Stimulated activated CD4-positive, alpha-beta T cell treated with anti-CD3 and anti-CD28 coated beads, Interleukin-4, amount 100 ng/mL, for 24 hours (primary cell): ENCODE measurements at places on chromosomes 5 and 9.

DNA sequence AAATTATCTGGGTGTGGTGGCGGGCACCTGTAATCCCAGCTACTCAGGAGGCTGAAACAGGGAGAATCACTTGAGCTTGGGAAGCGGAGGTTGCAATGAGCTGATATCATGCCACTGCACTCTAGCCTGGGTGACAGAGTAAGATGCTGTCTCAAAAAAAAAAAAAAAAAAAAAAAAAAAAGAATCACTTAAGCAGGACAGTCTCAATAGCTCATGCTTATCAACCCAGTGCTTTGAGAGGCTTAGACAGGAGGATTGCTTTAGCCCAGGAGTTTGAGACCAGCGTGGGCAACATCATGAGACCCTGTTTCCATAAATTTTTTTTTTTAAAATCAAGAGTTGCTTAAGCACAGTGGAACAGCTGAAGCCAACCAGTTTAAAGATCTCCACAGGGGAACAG, 42.6 kb downstream of the LEAP2 start:
- DNase-seq = no peak

- DNase-seq = no peak
Measured at GRCh38 chr9:107466826-107467225, 22.7 kb downstream of the KLF4 start.

DNA sequence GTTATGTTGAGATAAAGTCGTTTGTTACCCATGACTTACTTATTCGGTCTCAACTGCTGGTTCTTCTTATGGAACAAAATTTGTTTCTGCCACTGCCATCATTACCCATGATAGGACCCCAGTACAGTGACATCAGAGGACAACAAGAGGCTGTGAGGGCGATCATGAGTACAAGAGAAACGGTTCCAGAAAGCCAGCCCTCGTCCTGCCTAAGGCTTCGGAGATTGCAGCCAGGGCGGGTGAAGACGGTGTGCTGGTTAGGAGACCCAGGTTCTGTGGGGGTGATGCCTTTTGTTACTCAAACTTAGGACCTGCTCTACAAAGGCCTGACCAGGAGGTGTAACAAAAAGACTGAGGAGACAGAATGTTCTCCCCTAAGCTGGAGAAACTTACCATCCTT, 10.9 kb downstream of the FYB1 start:
- DNase-seq = no peak

DNA sequence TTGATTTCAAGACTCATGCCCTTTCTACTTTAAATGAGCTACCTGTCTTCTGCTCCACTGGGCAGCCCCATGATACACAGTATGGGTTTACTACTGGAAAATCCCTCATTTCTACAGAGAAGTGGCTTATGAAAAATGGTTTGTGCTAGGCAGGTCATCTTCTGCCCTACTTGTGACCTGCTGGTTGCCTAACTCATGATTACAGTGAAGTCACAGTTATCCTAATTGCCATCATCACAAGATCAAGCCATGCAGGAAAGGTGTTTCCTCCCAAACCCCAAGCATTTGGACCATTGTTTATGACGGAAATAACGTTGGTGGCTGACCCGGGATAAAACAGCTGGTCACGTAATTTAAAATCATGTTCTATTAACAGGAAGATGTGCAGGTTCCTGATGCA, 330.6 kb downstream of the ACTL7B start:
- DNase-seq = no peak

GRCh38 chr5:135342551-135342875, 56.5 kb downstream of the MACROH2A1 start:
- no peak for DNase-seq

DNA sequence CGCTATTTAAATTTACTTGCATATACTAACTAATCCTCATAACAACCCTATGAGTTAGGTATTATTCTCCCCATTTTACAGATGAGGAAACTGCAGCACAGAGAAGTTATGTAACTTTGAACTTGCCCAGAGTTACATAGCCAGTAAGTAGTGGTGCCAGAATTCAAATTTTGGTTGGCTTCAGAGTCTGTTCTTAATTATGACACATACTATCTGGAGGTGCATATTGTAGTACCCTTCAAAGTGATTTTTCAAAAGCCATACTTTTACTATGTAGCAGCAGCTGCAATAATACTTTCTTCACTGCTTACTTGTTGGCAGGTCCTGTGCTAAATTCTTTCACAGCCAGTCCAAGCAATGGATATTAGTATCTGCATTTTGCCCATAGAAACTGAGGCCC, 16.4 kb downstream of the MAN2A1 start:
- no peak for DNase-seq

DNA sequence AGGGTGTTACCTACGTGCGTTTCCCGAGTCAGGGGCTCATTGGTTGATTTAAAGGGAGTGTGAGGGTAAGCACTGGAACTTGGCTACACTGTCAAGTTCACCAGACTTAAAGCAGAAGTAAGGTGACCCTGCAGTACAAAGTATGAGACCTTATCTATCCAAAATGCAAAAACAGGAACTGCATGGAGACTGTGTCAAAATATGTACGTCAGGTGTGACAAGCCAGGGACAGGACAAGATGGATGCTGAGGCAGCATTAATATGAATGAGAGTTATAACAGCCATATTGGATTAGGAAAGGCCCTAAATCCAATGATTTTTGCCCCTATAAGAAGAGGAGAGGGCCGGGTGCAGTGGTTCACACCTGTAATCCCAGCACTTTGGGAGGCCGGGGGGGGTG, 15.4 kb upstream of the SUSD3 start:
- DNase-seq = no peak

DNA sequence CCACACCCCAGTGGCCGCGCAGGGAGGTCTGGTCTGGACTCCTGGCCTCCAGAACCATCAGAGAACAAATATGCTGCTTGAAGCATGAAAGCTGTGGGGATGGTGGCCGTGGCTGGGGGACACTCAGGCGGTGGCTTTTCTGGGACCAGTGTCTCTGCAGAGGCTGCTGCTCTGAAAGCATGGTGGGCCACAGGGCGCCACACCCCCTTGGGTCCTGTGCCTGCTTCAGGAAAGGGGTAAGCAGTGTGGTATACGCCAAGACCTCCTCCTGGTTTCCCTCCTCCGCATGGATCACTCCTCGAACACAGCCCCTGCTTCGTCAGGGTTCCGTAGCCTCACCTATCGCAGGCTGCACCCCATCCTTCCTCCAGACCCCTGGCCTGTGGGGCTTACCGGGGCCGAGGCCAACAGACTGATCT, 19.7 kb upstream of the TERT start:
- no peak for DNase-seq

DNA sequence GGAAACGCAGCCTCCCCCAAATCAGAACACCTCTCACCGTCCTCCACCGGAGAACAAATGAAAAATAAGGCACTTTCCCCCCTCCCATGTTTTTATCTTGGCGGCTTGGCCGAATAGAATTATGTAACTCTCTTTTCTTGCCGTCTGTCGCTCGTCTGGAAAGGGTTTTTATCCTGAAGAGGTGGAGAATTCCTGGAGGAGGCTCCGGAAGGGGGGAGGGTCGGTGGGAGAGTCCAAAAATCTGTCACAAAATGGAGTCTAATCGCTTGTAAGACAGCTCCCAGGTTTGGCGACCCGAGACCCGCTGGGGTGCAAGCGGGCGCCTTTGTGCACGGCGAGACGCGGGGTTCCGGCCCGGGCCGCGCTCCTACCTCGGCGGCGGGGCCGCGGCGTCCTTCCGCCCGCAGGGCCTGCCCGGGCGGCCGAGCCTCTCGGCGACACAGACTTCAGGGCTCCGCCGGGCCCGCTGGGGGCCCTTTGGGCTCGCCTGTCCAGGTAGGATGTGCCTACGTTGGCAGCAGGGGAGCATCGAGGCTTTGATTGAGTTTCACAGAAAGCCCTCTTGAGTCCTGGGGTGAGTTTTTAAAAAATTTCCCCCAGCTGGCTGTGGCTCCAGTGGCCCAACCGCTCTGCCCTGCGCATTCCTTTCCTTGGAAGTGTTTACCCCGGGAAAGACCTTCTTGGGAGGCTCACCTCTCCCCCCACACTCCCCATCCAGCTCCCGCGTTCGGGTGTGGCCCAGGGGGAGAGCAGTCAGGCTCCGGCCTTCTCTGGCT, 5.0 kb downstream of the LMX1B start:
- DNase-seq = no peak

DNA sequence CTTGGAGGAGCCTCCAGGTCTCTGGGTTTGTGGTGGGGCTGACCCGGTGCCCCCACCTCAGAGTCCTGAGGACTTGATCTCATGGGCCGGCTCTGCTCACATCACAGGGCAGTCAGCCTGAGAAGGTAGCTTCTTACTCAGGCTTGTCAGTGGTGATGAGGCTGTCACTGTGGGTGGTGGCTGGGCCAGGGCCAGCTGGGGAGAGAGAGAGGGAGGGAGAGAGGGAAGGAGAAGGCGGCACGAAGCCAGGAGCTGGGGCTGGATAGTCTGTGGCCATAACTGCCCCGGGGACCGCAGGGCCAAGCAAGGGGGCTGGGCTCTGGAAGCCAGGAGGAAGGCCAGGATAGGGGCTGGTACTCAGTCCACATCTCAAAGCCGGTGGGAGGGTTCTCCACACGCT, 6.5 kb downstream of the NTNG2 start:
- DNase-seq = no peak

GRCh38 chr5:149839761-149840160, 104.8 kb downstream of the PDE6A start:
- no peak for DNase-seq

DNA sequence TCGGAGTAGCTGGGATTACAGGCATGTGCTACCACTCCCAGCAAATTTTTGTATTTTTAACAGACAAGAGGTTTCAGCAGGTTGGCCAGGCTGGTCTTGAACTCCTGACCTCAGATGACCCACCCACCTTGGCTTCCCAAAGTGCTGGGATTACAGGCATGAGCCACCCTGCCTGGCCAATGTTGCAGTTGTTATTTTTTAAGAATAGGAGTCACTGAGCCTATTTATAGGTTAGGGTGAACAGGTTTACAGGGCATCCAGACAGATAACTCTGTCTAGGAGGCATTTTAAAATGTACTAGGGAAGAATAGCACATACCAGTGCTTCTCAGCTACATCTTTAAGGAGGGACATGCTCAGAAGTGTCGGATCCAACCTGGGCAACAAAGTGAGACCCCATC, 60.1 kb upstream of the BNC2 start:
- no peak for DNase-seq

GRCh38 chr9:74293479-74293878, 203.7 kb upstream of the RORB start:
- DNase-seq = no peak

DNA sequence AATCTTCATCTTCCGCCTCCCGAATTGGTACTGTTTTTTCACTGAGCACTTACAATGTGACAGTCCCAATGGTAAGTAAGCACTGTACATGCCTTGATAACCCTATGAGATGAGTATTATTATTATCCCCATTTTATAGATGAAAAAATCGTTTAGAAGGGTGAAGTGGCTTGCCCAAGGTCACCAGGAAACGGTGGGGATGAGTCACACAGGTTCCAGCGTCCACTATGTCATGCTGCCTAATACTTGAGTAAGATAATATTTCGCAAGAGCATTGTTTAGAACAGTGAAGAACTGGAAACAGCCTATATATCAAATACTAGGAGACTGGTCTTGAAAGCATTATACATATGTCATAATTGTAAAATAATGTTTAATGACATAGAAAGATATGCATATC, 12.9 kb downstream of the HAND1 start:
- DNase-seq = no peak

DNA sequence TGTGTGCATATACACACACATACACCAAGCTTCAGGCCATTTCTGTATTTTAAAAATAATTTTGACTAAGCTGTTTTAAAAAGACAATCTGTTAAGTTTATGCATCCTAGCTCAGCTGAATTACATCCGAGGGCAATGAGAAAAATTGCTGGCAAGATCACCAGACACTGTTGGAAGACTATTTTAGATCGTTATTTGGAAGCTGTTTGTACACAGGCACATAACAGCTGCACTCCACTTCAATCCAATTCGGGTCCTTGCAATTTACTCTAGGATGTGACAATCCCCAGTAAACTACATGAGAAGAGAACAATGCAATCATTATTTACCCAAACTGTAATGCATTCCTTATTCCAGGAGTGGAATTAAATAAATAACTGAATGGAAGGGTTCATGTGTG, 79.3 kb upstream of the RASA1 start:
- no peak for DNase-seq

- no peak for DNase-seq
Measured at GRCh38 chr5:125202871-125203438, 456.5 kb upstream of the ZNF608 start.

DNA sequence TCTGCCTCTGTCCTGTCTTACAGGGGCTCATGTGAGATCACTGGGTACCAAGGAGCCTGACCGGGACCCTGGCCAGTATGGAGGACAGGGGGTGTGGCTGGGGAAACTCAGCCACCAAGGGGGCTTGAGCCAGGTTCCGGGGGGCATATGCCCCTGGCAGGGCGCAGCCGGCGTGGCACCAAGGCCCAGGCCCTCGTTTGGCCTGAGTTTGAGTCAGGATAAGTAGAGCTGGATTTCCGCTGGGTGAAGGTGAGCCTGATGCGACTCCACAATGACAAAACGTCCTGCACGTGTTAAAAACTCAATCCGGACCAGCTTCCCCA, 616 bp upstream of the TSPAN17 start:
- DNase-seq = no peak

DNA sequence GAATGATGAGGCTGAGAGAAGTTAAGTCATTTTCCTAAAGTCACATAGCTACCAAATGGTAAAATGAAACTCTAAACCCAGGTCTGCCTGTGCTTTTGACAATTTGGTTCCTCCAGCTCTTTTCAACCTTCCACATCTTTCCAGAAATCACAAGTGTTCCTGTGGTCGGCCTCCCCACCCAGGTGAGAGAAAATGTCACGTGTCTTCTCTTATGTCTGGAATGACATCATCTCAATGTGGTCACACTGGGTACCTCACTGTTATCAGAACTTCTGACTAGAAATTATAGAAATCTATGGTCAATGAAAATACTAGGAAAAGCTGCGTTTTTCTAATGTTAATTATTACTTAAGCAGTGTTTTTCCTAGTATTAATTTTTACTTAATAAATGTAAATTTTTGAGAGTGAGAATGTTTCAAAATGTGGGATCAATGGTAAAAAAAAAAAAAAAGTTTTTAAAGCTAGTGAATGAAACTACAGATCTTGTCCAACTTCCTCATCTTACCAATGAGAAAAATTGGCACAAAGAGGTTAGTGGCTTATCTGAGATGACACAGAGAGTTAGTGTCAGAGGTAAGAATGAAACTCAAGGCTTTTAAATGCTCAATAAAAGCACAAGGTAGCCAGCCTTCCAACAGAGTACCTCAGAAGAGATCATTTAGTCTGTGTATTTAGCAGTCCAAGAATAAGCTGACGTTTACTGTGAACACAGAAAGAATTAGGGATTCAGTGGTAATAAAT, 228.7 kb upstream of the NR4A3 start:
- DNase-seq = no peak
